ENCODE measurements at places on chromosomes 13 and 19. TPM values are rescaled to one million over a fixed set of nuclear protein-coding genes. Genes with fewer than 3 reads are reported as not detected.

SIGLEC9 gene
- 0.76 TPM for total RNA-seq

CFAP97D2 gene
- 0.96 TPM for total RNA-seq

DACH1 gene
- total RNA-seq: 0.23 TPM

DNA sequence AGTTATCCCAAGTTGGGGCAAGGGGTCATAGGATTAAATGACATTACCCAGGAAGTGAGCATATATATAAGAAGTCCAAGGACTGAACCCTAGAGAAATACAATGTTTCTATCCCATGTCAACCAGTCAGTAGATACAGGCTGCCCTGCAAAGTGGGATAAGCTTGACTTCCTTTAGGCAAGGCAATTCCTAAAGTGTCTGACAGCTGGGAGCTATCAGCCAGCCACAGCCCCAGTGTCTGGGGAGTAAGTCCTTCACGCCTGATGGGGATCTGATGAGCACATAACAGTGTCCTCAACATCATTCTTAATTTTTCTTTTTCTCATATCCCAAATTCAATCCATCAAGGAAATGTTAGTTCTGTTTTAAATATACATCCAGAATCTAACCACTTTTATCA, 54.1 kb downstream of the DNAJC15 start:
- no peak for DNase-seq
- peaks cover 6% of the 10 kb centered on the region for H3K36me3 ChIP-seq
- peaks cover 5% of the 10 kb centered on the region for H3K4me1 ChIP-seq
- H3K27ac ChIP-seq: no peak overlapping the region

- no peak overlapping the region for H3K4me3 ChIP-seq
- H3K36me3 ChIP-seq: no peaks in the 10 kb centered on the region
- H3K27me3 ChIP-seq: no peaks in the 10 kb centered on the region
- no peak for DNase-seq
- H3K27ac ChIP-seq: no peak overlapping the region
Measured at GRCh38 chr13:45658586-45659235, 43.2 kb upstream of the ERICH6B start.
